ENCODE measurements at places on chromosomes 2 and 18.

GRCh38 chr18:4987452-4988405 lies 209.3 kb downstream of the AKAIN1 start:
- DNase-seq = no peak

- no peak for DNase-seq
Observed at GRCh38 chr2:166229678-166230023, 101.8 kb upstream of the SCN1A start.

GRCh38 chr2:88117973-88118372 lies 9.9 kb downstream of the FABP1 start:
- DNase-seq = no peak

- no peak for DNase-seq
Observed at GRCh38 chr2:70941186-70941585, 5.5 kb downstream of the ATP6V1B1 start.

- peak; percentile 84 for DNase-seq
Observed at GRCh38 chr2:99975386-99975785, 167.0 kb downstream of the AFF3 start.

GRCh38 chr2:119352357-119352756 lies 14.3 kb downstream of the C2orf76 start:
- DNase-seq = no peak

- DNase-seq = no peak
Observed at GRCh38 chr2:128798502-128799283, 480.0 kb upstream of the HS6ST1 start.

DNA sequence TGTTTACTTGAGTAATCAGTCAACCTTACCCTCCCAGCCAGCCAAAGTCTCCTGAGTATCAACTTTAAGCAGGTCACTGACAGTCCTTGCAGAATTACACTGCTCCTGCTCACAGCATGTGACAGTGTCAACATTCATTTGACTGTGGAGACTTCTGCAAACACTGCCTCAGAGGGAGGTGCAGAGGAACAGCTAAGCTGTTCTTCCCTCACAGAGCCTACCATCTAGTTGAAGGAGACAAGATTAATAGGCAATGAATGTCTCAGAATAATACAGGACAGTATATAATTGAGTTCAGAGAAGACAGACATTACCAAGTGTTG lies 11.9 kb downstream of the SLC14A2 start:
- no peak for DNase-seq

DNA sequence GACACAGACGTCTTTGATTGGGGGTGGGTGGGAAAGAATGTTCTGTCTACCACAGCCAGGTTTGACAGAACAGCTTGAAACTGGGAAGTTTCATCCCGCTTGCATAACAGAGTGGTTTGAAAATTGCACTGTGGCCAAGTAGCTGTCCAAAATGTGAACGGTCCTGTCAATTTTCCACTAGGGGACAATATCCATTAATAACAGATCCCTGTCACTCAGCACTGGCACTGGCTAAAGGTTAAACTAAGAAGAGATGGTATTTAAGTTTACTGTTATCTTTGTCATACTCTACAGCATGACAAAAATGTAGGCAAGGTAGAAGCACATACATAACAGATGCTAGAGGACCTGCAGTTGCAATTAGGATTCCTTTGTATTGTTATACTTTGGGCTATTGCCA lies 55.6 kb upstream of the ACMSD start:
- peak; percentile 61 for DNase-seq

GRCh38 chr2:150517951-150518680 lies 30.6 kb upstream of the RND3 start:
- DNase-seq = peak; percentile 75

DNA sequence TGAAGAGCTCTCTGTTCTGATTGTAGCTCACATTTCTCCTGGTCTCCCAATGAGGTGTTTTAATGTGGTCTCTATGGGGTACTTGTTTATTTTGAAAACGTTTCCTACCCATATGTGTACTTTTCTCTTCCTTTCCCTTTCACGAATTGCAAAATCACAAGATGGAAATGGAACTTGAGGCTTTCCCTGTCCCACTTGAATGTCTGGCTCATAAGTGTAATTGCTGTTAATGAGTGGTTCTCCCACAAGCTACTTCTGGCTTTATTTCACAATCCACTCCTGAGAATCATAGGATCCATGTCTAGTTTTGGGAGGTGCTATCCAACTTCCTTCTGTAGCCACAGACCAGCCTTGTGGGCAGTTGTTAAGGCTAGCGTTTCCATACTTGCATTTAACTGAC lies 81.1 kb upstream of the CAVIN2 start:
- DNase-seq = peak; percentile 20

GRCh38 chr18:76882146-76882545 lies 59.8 kb downstream of the ZNF236 start:
- DNase-seq = no peak

GRCh38 chr2:232538671-232539070 lies 821 bp upstream of the CHRNG start:
- no peak for DNase-seq

All from ELR (cell line).